ACHN (cell line): ENCODE measurements at places on chromosomes 1 and 21.

- DNase-seq = no peak
These were observed 243.1 kb upstream of the PKN2 start for GRCh38 chr1:88441022-88441421.

- no peak for DNase-seq
These were observed 37.0 kb upstream of the ATP1A1 start for GRCh38 chr1:116335850-116336624.

DNA sequence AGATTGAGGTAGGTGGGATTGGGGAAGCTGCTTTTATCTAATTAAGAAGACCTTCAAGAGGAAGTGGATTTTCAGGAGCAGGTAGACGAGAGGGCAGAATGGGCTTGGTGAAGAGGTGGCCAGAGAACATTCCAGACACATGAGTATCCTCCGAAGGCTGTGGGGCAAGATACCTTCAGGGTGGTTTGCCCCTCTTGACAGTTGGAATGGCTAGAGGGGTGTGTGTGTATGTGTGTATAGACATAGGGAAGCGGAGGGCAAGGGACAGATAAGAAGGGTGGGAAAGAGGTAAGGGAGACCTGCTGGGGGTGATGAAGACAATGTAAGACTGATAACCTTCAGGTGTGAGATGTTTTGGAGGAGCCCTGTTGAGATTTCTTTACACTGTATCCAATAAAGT, 46.8 kb upstream of the TSPAN2 start:
- no peak for DNase-seq

DNA sequence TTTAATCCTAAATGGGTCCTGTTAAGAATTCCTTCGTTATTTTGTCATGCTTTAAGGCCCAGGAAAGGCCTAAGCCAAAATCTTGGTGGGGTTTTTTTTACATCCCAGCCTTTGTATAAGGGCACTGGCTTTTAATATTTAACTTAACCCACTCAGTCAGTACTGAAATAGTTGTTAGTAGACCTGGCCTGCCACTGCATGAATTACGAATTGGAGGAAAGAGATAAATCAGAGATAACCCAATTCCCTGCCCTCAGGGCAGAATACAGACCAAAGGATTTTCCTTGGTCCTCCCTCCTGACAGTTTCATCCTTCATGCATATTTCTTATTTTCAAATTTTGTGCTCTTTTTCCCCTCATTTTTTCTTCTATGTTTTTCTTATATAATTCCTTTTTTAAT, 193.0 kb downstream of the FASLG start:
- DNase-seq = no peak

- DNase-seq = no peak
These were observed 114.2 kb downstream of the FCRL5 start for GRCh38 chr1:157438146-157438545.

- DNase-seq = peak; percentile 34
These were observed 29.6 kb downstream of the GNG12 start for GRCh38 chr1:67803380-67804279.

DNA sequence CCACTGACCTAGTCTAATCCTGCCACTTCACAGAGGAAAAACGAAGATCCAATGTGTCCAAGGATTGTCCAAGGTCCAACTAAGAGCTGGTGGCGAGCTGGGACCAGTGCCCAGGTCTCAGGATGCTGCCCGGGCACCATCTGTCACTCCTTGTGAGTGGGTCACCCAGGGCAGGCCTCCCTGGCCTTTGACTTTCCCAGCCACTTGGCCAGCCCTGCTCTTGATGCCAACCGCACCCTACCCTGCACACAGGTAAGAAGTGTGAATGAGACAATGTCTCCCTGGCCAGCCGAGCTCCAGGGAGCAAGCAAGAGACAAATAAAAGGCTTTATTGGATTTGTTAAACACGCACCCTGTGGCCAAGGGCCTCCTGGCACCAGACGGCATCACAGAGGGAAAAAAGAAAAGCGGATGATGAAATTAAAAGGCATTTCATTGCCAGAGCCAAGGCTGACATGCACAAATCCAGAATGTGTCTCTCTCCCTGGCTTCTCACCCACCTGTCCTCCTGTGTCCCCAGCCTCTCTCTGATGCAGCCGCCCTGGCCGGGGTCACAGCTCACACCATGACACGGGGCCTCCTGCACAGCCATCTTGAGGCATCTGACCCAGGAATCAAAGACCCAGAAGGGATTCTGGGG, 72.8 kb downstream of the CAMK2N1 start:
- no peak for DNase-seq

GRCh38 chr1:68745011-68745410, 248.1 kb upstream of the DEPDC1 start:
- DNase-seq = no peak

GRCh38 chr1:91727763-91728162, 158.2 kb downstream of the TGFBR3 start:
- DNase-seq = no peak
